Thoracic aorta (tissue), 2 donors: ENCODE measurements at places on chromosomes 11 and 22. TPM values are rescaled to one million over a fixed set of nuclear protein-coding genes. Genes with fewer than 3 reads are reported as not detected.

Gene CABP4
- total RNA-seq = 5.3 TPM

DNA sequence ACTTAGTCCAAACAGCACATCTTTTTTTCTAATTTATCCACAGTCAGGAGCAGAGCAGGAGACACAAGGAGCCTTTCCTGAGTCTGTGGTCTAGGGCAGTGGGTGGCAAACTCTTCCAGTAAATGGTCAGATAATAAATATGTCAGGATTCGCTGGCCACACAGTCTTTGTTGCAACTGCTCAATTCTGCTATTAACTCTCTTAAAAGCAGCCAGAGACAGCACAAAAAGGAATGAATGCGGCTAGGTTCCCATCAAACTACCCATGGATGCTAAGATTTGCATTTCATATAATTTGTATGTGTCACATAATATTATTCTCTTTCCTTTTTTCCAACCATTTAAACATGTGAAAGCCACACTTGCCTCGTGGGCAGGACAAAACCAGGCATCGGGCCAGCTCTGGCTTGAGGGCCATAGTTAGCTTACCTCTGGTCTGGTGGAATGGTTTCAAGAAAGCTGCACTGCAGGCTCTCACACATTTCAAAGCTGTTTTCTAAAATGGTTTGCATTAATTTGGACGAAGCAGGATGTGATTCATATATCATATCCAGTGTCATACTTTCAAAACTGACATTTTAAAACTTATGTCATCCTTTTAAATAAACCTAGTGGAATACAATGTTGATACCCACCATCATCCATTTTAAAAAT, 64.7 kb upstream of the CD5 start:
- DNase-seq = no peak

GRCh38 chr11:118010738-118011461, 24.7 kb downstream of the IL10RA start:
- DNase-seq = no peak

DNA sequence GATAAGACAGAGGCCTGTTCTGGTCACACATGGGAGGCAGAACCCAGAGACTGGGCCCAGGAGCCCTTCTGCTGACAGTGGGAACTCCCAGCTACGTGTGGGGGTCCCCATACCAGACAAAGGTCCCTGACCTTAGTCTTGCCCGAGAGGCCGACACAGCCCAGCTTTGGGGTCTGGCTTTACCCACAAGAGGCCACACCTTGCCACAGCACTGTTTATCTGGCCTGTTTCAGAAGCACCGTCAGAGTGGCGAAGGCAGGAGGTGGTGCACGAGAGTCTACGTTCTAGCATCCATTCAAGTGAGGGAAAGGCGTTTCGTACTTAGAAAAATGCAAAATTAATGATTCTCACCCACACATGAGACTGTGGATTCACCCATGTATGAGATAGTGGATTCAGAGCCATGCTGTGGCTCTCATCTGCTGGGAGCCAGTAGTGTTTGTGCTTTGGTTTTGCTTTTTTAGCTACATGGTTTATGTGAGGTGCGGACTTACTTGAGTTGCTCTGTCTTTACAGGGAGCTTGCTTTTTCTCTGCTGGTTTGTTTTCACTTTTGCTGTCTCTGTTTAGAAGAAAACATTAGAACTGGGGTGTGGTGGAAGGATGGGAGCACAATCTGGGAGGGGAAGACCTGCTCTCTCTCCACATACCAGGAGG, 56.6 kb upstream of the PRODH start:
- DNase-seq = no peak

Gene C11orf24
- total RNA-seq = 37.9 TPM

- DNase-seq = no peak
Measured at GRCh38 chr11:116938471-116939070, 101.1 kb upstream of the APOA1 start.

DNA sequence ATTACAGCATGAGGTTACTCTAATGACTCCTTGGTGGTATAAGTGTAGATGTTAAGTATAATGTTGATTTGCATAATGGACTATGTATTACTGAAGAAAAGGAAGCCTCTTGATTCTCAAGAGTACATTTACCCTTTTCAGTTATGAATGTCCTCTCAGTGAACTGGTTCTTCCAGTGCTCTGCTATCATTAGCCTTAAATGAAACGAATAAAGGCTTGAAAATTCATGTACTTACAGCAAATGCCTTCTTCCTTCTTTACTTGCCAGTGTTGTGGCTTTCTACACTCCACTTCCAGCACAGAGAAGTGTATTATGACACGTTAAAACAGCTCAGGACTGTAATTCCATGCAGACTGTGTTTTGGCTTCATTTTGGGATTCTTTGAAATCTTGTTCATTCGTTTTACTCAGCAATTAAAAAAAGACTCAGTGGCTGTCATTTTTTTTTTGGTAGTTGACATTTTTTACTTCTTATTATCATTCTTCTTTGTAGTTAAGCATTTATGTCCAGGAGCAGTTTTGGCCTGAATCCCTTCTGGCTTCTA, 96.9 kb downstream of the MTMR3 start:
- DNase-seq = no peak

GRCh38 chr22:25742918-25743708, 1.1 kb downstream of the MYO18B start:
- DNase-seq = no peak

DNA sequence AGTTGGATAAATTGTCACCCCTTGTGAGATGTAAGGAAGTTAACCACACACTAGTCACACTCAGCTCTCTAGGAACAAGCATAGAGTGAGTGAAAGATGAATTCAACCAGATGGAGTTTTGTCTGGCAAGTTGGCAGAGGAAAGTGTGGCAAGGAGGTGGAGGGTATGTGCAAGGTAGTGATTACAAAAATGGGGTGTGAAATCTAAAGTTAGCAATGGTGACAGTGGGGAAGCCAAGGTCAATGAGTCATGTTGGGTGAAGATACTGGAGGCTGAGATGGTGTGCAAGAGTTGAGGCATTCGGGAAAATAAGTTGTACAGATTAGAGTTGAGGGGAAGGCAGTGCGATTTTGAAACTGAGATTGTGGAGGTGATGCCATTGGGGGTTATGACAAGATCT, 33.7 kb downstream of the MRGPRX2 start:
- no peak for DNase-seq

DNA sequence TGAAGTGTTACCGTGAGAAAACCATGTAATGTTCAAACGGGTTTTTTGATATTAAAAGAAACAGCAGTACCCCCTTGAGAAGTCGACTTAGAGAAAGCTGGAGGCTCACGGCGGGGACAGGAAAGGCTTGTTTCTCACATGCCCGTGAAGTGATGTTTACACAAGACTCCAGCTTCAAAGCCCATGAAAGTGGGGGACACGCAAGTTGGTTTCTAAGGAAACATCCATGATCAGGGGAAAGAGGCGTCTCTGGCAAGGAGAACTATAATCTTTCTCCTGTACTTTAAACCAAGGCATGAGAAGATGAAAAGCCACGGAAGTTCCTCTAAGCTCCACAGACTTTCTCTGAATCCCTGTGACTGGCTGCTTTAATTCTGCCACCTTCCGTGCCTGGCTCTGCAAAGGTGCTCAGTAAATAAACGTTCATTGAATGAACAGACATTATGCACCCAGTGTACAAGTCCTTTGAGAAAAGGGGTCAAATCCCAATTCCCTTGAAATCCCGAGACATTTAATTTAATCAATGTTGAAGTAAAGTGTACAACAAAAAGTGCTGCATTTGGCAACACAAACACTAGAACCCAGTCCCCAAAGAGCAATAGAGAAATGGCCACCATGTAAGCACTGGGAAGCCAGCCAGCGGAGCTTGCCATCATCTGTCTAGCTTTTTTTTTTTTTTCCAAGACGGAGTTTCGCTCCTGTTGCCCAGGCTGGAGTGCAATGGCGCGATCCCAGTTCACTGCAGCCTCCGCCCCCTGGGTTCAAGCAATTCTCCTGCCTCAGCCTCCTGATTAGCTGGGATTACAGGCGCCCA, 58.7 kb downstream of the AHNAK start:
- no peak for DNase-seq

GRCh38 chr11:61019832-61020405, 48.4 kb downstream of the CD6 start:
- no peak for DNase-seq

GRCh38 chr11:87173185-87174039, 135.7 kb downstream of the TMEM135 start:
- no peak for DNase-seq

Gene OR10D3
- not detected for total RNA-seq

Gene SPI1
- 44.4 TPM for total RNA-seq

- no peak for DNase-seq
Measured at GRCh38 chr11:11374358-11375148, 21.5 kb upstream of the CSNK2A3 start.

Gene ARHGAP20
- 3.5 TPM for total RNA-seq

GRCh38 chr11:6670202-6670830, 12.8 kb downstream of the MRPL17 start:
- DNase-seq = no peak

Gene C1QTNF4
- 2.8 TPM for total RNA-seq

Gene ZBTB16
- total RNA-seq = 314 TPM

Gene TRIM51
- not detected for total RNA-seq

Gene DEUP1
- not detected for total RNA-seq

DNA sequence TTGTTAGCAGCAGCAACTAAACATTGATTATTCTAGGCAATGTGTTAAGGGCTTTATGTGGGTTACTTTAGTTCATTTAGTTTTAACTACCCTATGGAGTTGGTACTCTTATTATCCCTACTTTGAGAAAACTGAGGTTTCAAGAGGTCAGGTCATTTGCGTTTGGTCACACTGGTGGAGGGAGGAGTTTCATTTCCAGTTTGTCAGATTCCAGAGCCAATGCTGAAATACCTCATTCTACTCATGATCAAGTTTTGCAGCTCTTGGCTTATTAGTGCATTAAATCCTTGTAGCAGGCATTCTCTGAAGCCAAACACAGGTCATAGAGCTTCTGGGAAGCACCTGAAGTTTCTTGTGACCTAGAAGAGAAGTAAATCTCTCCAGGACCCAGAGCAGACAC, 24.1 kb upstream of the POGLUT3 start:
- DNase-seq = no peak

DNA sequence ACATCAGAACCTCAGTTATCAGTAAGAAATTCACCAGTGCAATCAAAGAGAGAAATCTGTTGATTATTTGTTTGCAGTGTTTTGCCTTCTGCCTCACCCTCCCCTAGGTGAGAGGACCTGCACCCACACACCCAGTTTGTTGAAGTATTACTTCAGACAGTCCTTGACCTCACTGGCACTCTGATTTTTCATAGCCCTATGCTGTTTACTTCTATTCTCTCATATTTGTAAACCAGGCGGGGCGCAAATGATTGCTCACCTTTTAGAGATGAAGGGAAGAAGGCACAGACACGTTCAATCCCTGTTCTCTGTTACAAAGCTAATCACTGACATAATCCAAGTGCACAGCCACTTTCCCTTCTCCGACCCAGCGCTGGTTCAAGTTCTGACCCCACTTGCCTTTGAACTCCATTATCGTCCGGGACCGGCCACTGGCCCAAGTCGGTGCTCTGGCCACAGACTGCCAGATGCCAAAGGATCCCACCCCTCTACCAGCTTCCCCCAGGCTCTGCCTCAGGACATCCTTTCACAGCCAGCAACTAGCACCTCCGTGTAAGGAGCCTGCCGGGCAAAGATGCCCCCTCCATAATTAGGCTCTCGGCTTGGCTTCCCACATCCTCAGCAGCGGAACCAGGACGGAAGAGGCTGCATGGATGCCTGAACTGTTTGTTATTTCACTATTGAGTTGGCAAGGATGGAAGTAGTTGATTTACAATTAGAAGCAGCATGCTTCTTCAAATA, 1.7 kb downstream of the ETS1 start:
- no peak for DNase-seq

Gene TRIM6
- 3.0 TPM for total RNA-seq

DNA sequence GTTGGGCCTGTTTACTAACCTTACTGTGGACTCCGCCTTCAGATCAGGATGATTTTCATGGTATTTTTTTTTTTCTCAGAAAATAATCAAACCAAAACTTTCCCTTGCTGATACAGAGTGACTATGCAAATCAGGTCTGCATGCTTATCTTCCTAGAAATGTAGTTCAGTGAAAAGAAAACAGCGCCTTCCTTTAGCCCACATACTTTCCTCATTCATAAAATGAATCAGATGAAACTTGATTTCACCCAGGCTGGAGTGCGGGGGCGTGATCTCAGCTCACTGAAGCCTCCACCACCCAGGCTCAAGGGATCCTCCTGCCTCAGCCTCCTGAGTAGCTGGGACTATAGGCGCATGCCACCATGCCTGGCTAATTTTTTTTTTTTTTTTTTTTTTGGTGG, 26.0 kb downstream of the ZNRF3 start:
- DNase-seq = no peak

GRCh38 chr22:28619236-28619635, 60.4 kb downstream of the TTC28 start:
- no peak for DNase-seq

Gene PATE2
- total RNA-seq = not detected

GRCh38 chr11:123073343-123074057, 11.6 kb upstream of the HSPA8 start:
- DNase-seq = no peak

DNA sequence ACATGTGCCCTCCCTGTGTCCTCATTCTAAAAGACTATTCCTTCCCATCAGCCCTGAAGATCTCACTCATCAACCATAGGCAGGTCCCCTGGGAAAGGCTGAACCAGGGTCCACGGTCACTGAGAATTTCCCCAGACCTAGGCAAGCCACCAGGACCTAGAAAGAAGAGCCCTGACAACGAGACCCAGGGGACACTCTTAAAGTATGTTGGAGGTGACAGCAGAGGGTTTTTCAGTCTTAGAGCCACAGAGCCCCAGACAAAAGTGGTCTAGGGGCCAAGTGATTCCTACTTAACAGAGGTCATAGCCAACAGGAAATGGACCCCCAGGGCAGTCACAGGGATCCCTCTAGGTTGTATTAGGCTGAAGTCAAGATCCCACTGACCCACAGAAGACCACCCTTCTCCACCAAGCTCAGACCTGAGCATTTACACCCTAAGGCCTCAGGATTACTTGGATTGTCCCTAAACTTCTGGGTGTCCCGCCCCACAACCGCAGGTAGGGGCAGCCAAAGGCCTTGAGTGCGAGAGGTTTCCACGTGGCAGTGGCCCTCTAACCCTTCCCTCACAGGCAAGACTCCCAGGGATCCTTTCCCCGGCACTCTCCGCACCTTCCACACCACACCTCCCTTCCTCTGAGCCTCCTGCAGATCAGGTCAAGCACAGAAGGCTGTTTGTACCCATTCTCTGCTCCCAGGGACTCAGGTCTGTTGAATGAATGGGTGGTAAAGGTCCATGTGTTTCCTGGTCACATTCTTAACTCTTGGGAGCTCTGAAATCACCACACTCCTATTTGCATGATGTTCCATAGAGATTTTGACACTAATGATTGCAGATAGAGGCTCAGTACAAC, 12.3 kb downstream of the POU2AF1 start:
- no peak for DNase-seq

DNA sequence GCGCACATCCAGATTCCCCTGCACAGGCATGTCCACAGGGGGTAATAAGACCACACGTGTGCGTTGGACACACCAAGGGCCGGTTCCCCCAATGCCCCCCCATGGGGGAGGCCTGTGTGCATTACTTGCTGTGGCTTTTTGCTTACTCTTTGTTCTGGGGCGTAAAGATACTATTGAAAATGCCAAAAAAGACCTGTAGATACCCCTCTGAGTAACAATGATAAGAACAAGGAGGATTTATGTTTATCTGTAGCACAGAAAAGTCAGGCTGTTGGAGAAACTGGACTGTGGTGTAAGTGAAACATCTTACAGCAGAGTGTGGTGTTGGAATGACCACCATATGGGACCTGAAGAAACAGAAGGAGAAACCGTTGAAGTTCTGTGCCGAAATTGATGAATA, 103.2 kb downstream of the TBC1D22A start:
- DNase-seq = no peak
